Activated CD4-positive, alpha-beta T cell treated with anti-CD3 and anti-CD28 coated beads, Interleukin-2, amount 50 U/mL, for 24 hours (primary cell): ENCODE measurements at places on chromosomes 11 and 22.

DNA sequence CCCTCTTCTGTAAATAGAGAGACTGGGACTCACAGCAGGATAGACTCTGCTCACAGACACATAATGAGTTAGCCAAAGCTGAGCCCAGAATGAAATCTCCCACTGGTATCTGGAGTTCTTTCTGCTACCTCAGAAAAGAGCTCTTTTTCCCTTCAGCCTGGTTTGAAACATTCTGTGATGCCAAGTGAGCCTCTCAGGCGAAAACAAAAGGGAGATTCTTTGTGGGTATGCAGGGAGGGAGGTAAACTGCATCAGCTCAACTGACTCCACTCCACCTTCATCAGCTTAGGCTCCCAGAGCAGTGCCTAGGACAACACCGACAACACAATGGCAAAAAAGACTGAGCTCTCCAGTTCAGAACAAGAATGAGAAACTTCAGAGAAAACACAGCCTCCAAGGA lies 55.1 kb upstream of the SCUBE2 start:
- DNase-seq = no peak

GRCh38 chr22:45497351-45498145 lies 5.1 kb upstream of the FBLN1 start:
- DNase-seq = no peak

DNA sequence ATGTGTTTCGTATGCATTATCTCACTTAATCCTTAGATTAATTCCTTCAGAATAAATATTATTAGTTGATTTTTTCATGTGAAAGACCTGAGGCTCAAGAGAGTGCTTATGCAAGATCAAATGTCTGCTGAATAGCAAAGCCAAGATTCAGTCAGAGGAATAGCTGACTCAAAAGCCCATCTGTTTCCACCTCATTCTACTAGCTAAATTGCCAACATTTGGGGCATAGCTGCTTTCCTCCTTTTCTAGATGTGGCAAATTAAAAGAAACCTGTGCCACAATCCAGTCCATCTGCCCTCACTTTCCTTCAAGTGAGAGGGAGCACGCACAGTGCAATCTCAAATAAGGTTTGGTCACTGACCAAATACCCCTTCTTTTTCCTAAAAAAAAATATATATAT lies 121.1 kb downstream of the PAX6 start:
- DNase-seq = no peak

- no peak for DNase-seq
These were observed at the start of gene MRGPRF for GRCh38 chr11:69013009-69013951. MRGPRF (minus strand) TSS chr11:69013246; CDS start chr11:69009901, 3,345 bp downstream.

DNA sequence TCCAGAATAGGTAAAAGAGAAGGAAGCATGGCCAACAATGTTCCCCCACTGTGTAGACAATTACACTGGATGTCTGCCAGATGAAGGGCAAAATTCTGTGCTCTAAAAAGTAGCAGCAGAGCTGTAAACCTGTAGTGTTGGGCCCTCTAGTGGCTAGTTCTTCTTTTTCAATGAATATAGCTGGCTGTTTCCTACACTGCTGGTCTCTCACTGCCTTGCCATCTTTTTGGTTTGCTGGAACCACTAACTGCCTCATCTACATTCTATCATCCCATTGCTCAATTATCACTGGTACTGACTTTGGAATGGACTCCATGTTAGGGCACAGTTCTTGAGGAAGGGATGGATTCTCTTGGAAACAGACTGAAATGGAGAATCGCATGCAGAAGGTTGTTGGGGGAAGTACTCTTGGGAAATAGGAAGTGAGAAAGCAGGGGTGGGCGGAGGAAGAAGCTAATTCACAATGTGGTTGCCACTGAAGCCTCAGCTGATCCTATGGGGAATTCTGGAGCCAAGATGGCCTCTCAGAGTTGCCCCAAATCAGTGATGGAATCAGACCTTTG lies 17.9 kb downstream of the KCNE3 start:
- DNase-seq = peak; percentile 58

- DNase-seq = no peak
These were observed 42.4 kb downstream of the KCNJ4 start for GRCh38 chr22:38412435-38413084.

- peak; percentile 4 for DNase-seq
These were observed 96.9 kb downstream of the TRMU start for GRCh38 chr22:46432164-46433068.

GRCh38 chr11:44180107-44180506 lies 84.6 kb downstream of the EXT2 start:
- DNase-seq = no peak

DNA sequence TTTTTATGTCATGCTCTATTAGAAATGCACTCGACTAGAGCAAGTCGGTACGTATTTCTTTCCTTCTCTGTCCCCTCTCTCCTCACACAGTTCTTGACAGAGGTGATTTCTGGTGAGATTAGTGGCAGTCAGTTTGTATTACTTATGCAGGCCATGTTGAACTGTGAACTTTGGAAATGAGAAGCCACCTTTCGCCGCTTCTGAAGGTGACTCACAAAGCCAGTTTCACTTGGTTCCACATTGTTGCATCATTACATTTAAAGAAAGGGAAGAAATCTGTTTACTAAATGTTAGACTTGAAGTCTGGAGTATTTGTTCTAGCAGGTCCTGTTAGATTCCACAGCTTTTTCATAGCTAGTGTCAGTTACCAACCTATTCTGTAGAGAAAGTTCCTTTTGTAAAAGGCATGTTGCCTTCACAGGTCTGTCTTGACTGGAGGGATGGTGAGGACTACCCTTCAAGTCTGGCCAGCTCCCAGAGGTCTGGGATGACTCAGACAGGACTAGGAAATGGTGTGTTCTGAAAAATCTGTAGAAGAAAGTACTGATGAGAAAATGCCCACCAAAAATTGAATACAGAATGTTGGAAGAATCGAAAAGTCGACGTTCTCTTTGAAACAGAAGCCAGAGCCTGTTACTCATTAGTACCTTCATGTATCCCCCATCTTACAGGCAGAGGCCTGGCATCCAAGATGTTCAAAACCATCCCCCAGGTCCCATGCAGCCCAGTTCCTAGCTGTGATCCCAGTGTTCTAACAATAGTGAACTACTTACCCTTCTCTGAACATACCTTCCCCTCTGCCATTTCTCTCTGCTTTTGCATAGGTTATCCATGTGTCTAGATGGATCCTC lies 181.4 kb downstream of the DBX1 start:
- DNase-seq = no peak

GRCh38 chr22:46142548-46143490 lies 7.5 kb upstream of the PPARA start:
- DNase-seq = no peak

DNA sequence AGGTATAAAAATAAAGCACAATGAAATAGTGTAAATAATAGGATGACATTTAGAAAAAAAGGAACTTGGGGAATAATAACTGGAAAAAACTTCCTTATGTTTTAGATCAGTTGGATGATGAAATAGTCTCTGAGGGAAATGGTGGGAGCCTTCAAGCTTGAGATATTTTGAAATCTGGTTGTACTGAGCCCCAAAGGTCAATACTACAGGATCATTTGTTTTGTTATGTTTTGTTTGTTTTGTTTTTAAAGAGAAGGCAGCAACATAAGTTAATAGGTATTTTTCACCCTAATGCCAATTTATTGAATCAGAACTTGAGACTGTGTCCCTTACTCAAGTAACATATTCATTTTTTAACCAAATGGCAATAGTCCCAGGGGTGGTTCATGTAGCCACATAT lies 393.1 kb downstream of the ETS1 start:
- no peak for DNase-seq

DNA sequence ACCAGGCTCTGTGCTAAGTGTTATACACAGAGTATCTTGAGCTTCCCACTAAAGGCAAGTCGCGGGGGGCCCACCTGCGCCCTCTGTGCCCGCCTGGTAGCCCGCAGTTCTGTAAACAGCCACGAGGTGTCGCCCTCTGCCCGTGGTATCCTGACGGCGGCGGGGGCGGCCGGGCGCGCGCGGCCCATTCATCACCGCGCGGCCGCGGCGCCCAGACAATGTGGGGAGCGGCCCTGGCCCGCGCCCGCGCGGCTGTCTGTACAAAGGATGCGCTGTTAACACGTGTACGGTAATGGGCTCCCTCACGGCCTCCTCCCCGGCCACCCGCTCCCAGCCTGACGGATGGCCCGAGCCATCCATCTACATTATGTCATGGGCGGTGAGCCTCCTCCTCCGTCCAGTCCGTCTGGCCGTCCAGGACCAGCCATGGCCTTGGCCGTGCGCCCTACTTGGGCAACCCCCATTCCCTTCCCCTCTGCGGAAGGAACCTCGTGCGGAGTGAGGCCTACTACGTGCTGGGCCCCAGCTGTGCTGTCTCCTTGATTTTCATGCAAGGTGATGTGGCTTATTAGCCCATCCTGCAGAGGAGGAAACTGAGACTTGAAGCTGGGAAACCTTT lies 99.4 kb downstream of the MIAT start:
- peak; percentile 36 for DNase-seq

GRCh38 chr11:77269484-77270123 lies 31.9 kb downstream of the GDPD4 start:
- DNase-seq = no peak

DNA sequence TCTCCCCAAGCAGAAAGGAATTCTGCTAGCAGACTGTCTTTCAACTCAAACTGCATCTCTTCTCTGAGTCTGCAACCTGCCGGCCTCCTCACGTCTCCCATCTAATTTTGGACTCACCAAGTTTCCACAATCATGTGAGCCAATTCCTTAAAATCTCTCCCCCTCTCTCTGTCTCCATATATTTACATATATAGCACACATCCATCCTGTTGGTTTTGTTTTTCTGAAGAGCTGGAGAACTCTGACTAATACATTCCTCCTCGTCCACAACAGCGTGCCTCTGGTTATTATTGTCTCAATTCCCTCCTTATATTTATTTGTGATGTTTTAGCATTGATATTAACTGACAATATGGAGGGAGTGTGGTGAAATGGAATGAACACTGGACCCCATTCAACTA lies 29.6 kb upstream of the FJX1 start:
- no peak for DNase-seq

DNA sequence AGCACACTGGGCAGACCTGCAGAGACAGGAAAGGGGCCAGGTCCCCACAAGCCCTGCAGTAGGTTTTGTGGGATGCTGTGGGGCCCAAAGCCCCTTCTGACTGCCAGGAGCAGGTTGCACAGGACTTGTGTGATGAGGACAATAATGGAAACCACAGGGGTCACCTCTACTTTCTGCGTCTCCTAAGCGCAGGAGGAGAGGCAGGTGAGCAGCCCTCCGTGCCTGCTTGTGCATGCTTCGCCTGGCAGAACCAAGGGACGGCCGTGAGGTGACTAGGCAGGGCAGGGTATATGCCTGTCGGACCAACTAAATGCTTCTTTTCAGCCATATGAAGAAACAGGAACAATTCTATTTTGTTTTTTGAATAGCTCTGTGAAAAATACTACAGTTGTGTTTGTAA lies 77.9 kb upstream of the PITPNB start:
- no peak for DNase-seq

GRCh38 chr11:95716266-95716665 lies 73.3 kb downstream of the FAM76B start:
- DNase-seq = no peak

GRCh38 chr11:35419184-35419829 lies at the start of gene SLC1A2:
SLC1A2 (minus strand) TSS chr11:35419558; CDS start chr11:35418966, 592 bp downstream.
- no peak for DNase-seq

DNA sequence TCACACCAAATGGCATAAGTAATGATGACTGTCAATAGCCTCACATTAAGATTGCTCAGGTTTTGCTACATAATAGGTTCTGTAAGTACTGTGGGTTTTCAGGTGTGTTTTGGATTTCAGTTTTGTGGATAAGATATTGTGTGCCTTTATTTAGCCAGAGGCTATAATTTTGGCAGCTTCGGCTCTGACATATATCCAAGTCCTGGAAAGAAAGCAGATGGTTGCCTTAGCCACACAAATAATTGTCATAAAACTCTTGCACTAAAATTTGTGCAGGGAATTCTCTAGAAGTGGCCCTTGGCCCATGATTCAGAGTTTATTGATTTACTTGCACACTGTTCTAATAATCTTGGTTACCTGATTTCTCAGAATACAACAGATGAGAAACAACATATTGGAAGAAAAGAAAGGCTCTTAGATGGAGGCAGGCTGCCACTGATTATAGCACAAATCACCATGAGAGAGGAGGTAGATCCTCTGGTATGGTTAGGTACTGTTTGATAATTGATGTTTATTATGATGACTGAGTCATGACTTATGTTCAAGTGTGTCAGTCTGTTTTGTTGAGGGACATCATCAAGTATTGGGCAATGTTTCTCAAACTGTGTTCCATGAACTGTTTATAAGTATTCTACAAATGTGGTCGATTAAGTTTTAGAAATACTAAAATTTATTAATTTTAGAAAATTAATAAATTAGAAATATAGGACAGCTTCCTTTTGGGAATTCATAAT lies 9.6 kb downstream of the REXO2 start:
- no peak for DNase-seq

DNA sequence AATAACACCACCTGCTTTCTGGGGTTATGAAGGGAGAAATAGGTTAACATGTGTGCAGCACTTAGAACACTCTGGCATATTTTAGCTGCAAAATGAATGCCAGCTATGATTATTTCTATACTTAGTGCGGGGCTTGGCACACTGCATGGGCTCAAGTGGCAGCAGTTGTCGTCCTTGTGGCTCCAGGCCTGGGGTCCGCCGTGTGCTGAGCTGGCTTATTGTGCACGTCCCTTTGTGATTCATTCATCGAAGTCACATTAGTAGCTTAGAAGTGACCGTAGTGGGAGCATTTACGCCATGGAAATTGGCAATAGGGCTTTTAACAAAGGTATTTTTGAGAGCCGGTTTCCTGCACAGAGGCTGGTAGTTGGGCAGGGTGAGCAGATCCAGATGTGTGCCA lies 4.2 kb downstream of the RASD2 start:
- no peak for DNase-seq

DNA sequence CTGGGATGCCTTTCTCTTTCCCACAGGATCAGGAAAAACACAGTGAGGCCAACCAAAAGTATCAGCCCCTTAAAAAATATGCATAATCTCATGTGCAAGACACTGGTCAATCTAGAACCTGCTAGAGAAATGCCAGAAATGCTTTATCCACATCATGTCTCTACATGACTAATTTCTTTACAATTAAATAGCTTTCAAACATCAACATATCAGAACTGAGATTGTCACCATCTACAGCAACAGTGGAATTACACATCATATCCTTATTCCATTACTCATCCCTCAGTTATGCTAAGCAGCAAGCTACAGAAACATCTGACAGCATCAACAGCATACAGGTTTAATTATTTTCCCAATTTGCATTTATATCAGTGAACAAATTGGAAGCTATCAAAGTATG lies 78.8 kb downstream of the DDIAS start:
- DNase-seq = no peak

DNA sequence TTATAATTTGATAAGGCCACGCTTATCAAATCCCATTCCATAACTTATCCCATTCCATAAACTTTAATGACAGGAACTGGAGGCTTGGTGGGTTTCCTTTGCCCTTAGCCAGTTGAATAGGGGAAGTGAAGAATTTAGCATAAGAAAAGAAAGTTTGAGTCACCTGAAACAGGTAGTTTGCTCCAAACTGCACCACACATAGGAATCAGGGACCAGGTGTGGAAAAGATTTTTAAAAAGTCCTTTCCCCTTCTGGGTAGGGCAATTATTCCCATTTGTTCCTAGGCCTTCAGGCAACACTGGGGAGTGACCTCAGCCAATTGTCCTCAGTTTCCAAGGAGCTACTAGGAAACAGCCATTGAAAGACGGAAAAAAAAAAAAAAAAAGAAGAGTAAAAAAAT lies 525.7 kb upstream of the CNTN5 start:
- no peak for DNase-seq
